Stimulated activated CD8-positive, alpha-beta memory T cell treated with anti-CD3 and anti-CD28 coated beads, Interleukin-7, amount 100 ng/mL, for 24 hours (primary cell): ENCODE measurements at places on chromosomes 5 and 9.

- no peak for DNase-seq
These were observed 2.4 kb downstream of the TTC39B start for GRCh38 chr9:15304632-15305031.

- DNase-seq = peak; percentile 61
These were observed at the start of gene CCDC107 for GRCh38 chr9:35658137-35658967. TSS of gene CCDC107 (plus strand) at chr9:35658292. CDS start at chr9:35658380, 88 bp downstream.

- no peak for DNase-seq
These were observed 821.2 kb downstream of the PTPRD start for GRCh38 chr9:9791611-9792010.

DNA sequence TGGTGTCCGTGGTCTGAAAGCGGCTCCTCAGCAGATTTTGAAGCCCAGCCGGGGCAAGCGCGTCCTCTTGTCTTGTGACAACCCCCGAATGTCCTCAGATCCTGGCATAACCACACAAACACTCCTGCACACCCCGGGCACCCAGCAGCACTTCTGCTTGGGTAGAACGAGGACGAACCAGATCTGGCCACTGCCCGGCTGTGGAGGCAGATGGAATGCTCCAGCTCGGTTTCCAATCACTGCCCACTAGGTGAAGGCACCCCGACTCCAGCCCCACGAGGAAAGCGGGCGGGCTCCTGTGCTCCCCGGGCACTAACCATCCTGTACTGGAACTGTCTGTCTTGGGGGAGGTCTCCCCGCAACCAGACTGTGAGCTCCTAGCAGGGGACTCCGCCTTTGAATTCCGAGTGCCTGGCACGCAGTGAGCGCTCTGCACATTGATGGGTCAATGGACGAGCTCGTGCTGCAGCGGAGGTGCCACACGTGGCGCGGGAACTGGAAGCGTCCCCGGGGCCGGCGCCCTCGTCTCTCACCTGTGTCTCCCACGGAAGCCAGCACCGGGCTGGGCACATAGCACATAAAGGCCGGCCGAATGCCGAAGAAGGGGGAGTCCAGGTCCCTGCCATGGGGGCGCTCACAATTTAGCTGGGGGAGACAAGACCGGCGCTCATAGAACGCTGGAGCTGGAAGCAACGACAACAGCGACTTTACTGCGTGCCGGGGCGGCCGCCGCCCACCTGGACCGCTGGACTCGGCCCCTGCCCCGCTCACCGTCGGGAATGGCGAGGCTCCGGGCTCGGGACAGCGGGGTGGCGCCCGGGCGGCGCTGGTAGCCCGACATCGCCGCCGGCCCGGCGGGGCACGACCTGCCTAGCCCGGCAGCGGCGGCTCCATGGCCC, 608 bp downstream of the ENTR1 start:
- no peak for DNase-seq
